Activated CD8-positive, alpha-beta T cell treated with anti-CD3 and anti-CD28 coated beads for 36 hours (primary cell): ENCODE measurements at places on chromosomes 5 and 9. TPM values are rescaled to one million over a fixed set of nuclear protein-coding genes. Genes with fewer than 3 reads are reported as not detected.

DRD1 gene
- total RNA-seq: not detected

- DNase-seq: no peak
These were observed 40.7 kb downstream of the KIF2A start for GRCh38 chr5:62346748-62347147.

GRCh38 chr5:522116-522515 is 2.1 kb downstream of the SLC9A3 start:
- no peak for DNase-seq

GRCh38 chr5:156834916-156835315 is 15.2 kb upstream of the PPP1R2B start:
- no peak for DNase-seq
